GM12865 (cell line): ENCODE measurements at places on chromosomes 2 and 18.

DNA sequence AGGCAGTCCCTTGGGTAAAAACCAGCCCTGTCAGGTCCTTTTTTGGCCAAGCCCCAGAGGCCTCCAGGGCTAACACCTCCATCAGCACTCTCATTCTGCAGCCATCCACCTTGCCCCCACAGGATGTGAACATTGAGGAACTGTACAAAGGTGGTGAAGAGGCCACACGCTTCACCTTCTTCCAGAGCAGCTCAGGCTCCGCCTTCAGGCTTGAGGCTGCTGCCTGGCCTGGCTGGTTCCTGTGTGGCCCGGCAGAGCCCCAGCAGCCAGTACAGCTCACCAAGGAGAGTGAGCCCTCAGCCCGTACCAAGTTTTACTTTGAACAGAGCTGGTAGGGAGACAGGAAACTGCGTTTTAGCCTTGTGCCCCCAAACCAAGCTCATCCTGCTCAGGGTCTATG, 7.3 kb downstream of the IL1F10 start:
- DNase-seq, result peak; percentile 5

- no peak for DNase-seq
Measured at GRCh38 chr18:51561821-51562220, 364.3 kb upstream of the MEX3C start.

DNA sequence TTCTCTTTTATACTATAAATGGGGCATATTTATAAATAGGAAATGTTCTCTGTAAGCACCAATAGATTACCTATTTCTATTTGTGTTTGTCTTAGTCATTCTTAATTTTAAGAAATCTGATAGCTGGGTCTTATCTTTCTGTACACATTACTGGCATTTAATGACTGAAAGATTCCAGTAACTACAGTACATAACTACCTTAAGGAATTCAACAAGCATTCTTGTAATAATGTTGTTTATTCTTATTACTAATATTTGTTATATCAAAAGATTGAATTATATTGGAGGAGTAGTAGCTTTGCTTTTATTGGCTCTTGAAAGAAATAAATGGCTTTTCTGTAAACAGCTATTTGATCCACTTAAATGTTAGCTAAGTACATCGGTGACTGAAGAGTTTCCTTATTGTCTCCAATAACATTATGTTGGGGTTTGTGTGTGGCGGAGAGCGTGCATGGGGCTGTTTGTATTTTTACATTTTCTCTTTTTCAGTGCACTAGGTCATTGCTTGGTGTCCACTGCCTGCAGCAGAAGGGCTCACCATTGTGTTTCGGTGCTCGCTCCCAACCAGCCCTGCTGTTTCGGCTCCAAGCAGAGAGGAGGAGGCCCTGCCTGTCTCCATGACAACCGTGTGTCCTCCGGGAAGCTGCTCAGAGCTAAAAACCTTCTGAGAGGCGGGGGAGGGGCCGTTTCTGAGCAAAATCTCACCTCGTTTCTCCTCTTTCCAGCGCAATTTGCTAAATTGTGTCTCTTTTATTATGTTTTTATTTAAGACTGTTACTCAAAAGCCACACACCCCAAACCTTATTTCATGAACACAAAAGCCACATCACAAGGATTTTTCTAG, 112.5 kb upstream of the SLC38A11 start:
- no peak for DNase-seq

DNA sequence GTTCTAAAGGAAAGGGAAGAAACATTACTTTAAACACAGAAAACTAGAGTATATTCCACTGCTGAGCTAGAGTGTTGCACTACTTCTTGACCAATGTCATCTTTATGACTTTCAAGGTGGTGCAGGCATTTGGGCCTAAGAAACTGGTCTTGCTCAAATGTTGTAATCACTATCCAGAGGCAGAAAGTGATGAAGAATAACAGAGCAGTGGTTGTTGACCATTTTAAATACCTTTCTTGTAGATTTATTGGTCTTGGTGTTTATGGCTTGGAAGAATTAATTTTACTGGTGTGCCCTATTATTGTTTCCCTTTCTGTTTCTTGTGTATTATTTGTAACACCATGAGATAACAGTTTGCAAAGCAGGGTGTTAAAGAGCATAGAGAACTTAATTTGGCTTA, 56.9 kb upstream of the SCN7A start:
- DNase-seq, result no peak

DNA sequence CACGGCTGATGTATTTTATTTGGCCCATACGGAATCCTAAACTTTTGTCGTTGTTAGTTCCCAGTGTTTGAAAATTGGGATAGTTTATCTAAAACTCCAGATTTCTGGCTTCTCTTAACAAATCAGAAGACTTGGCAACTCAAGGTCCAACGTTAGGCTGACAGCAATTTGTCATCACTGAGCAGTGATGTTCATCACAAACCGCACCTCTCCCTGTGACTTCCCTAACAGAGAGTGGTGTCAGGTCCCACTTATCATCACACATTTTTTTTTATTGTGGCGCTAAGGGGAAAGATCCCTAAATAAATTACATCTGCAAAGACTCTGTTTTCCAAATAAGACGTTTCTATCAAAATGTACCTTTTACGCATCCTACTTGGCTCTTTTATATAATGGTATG, 55.7 kb downstream of the RASGRP3 start:
- DNase-seq, result no peak

DNA sequence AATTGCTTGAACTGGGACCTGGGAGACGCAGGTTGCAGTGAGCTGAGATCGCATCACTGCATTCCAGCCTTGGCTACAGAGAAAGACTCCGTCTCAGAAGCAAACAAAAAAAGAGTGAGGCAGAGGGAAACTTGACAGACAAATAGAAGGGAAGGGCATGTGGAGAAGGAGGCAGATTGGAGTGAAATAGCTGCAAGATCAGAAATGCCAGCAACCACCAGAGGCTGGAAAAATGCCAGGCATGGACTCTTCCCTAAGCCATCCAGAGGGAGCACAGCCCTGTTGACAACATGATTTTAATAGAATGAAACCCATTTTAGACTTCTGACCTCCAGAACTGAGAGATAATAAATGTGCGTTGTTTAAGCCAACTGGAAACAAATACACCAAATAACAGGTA, 447.2 kb upstream of the SPHKAP start:
- no peak for DNase-seq

DNA sequence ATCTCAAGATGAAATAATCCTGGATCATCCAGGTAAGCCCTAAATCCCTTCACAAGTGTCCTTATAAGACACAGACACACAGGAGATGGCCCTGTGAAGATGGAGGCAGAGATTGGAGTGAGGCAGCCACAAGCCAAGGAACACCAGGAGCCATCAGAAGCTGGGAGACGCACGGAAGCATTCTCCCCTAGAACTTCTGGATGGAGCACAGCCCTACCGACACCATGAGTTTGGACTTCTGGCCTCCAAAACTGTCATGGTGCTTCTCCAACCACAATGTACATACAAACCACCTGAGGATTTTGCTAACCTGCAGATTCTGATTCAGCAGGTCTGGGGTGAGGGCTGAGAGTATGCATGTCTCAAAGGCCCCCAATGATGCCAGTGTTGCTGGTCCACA, 42.5 kb downstream of the ADD2 start:
- no peak for DNase-seq

- no peak for DNase-seq
Measured at GRCh38 chr2:189541591-189541990, 39.0 kb downstream of the SLC40A1 start.

- DNase-seq, result no peak
Measured at GRCh38 chr18:2143636-2144035, 427.7 kb downstream of the METTL4 start.

DNA sequence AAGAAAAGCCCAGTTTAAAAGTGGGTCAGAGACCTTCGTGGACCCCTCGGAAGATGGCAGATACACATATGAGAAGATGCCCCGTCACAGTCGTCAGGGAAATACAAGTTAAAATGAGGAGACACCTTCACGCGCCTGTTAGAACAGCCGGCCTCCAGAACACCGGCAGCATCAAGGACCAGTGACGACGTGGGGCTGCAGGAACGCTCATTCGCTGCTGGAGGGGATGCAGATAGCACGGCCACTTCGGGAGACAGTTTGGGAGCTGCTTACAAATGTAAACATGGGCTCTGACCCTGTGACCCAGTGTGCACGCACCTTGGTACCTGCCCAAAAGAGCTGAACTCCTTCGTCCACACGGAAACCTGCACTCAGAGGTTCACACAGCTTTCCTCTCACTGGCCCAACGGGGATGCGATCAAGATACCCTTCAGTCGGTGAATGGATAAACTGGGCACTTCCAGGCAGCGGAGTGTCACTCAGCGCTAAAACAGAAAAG, 83.7 kb upstream of the CTDP1 start:
- DNase-seq, result no peak

- DNase-seq, result peak; percentile 88
Measured at GRCh38 chr2:162058973-162059668, 14.9 kb downstream of the DPP4 start.

- DNase-seq, result no peak
Measured at GRCh38 chr18:74082742-74083556, 64.7 kb downstream of the FBXO15 start.
